ENCODE measurements at places on chromosomes 12 and 14. TPM values are rescaled to one million over a fixed set of nuclear protein-coding genes. Genes with fewer than 3 reads are reported as not detected.

PTGER2 gene
- 3.8 TPM for total RNA-seq

BMP4 gene
- 2.5 TPM for total RNA-seq

PRB2 gene
- total RNA-seq: not detected

SMIM41 gene
- not detected for total RNA-seq

ENDOU gene
- total RNA-seq: not detected

PRKD1 gene
- 2.4 TPM for total RNA-seq

SLC2A13 gene
- total RNA-seq: 2.8 TPM

OR4K2 gene
- total RNA-seq: not detected

RAB3IP gene
- 13.5 TPM for total RNA-seq

TAS2R42 gene
- not detected for total RNA-seq

BIN2 gene
- total RNA-seq: 0.08 TPM

PTPN21 gene
- total RNA-seq: 9.0 TPM

TSPAN19 gene
- total RNA-seq: not detected

FAIM2 gene
- total RNA-seq: 0.01 TPM

SMCO3 gene
- total RNA-seq: 0.02 TPM

IGF1 gene
- not detected for total RNA-seq

CARMIL3 gene
- 0.48 TPM for total RNA-seq

AQP5 gene
- not detected for total RNA-seq

C12orf56 gene
- 0.05 TPM for total RNA-seq

MTHFD1 gene
- total RNA-seq: 101 TPM

ITFG2 gene
- 15.2 TPM for total RNA-seq

ASCL1 gene
- not detected for total RNA-seq

AP5M1 gene
- 19.7 TPM for total RNA-seq

ZFHX2 gene
- total RNA-seq: 0.95 TPM

IL23A gene
- total RNA-seq: 0.34 TPM

KRT4 gene
- 2.7 TPM for total RNA-seq

PDE3A gene
- 2.9 TPM for total RNA-seq

EEA1 gene
- 8.1 TPM for total RNA-seq

All from A549 treated with AZD2906 at 1 μM for 4 hours (cell line).